ENCODE measurements at places on chromosomes 6 and 20. TPM values are rescaled to one million over a fixed set of nuclear protein-coding genes. Genes with fewer than 3 reads are reported as not detected.

LY86 gene
- polyA plus RNA-seq: 131 TPM

ZSCAN12 gene
- 2.4 TPM for polyA plus RNA-seq

GPX5 gene
- not detected for polyA plus RNA-seq

APOM gene
- 4.7 TPM for polyA plus RNA-seq

NKAPL gene
- 1.2 TPM for polyA plus RNA-seq

TASP1 gene
- 9.8 TPM for polyA plus RNA-seq

RHAG gene
- 0.96 TPM for polyA plus RNA-seq

SRPK1 gene
- 14.2 TPM for polyA plus RNA-seq

SNX14 gene
- 90.4 TPM for polyA plus RNA-seq

- H3K36me3 ChIP-seq: no peaks in the 10 kb centered on the region
- H3K4me3 ChIP-seq: no peak overlapping the region
- no peaks in the 10 kb centered on the region for H3K4me1 ChIP-seq
- no peak for DNase-seq
Measured at GRCh38 chr6:119957195-119957594, 607.6 kb upstream of the MAN1A1 start.

- no peak overlapping the region for H3K27ac ChIP-seq
- no peak overlapping the region for H3K4me3 ChIP-seq
- H3K36me3 ChIP-seq: no peaks in the 10 kb centered on the region
- DNase-seq: no peak
- no peaks in the 10 kb centered on the region for H3K4me1 ChIP-seq
- H3K27me3 ChIP-seq: no peaks in the 10 kb centered on the region
Measured at GRCh38 chr6:71768356-71768755, 118.0 kb upstream of the RIMS1 start.

DNA sequence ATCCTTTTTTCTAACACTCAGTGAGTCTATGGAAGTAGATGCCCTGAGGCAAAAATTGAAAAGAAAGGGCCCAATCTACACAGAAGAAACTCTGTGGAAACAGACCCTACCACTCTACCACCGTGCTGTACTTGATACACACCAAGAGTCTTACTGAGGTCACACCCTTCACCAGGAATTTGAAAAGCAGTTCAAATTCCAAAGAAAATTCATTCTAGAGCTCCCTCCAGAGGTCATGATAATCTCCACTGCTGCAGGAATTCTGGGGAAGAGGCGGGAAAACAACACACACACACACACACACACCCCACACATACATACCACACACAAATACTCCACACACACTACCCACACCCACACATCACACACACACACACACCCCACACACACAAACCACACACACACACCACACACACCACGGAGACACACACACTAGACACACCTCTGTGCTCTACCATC lies 336.8 kb downstream of the HDGFL1 start:
- no peak overlapping the region for H3K27ac ChIP-seq
- H3K27me3 ChIP-seq: no peaks in the 10 kb centered on the region

- no peak for DNase-seq
- no peak overlapping the region for H3K27ac ChIP-seq
- no peaks in the 10 kb centered on the region for H3K36me3 ChIP-seq
- H3K4me1 ChIP-seq: no peaks in the 10 kb centered on the region
- H3K4me3 ChIP-seq: no peak overlapping the region
- H3K27me3 ChIP-seq: no peaks in the 10 kb centered on the region
Measured at GRCh38 chr6:95325916-95326315, 251.4 kb upstream of the MANEA start.

DNA sequence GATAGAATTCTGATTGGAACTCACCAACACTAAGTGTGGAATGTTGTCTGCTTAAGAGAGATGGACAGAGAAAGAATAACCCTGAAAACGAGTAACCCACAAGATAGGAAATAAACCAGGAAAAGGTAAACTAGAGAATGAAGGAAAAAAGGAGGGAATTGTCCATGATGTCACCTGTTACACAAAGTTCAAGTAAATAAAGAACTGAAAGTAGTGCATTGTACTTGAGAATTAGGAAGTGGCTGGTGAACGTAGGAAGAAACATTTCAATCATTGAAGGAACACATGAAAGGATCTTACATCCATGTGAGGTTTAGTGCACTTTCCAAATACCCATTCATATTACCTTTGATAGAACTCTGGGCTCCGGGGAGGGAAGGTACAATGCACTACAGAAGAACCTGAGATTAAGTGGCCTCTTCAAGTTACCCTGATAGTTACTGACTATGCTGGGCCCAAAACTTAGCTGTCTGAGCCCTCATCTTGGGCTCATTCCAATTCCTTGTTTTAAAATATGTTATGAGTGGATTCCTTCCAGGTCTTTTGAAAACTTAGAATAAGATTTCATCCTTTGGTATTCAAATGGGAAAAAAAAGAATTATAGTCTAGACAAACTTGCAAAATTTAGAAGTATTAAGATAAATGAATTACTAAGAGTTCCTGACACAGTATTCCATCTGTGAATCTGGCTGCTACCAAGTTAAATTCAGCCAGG lies 1.1 kb upstream of the STX7 start:
- H3K4me1 ChIP-seq: peaks cover 49% of the 10 kb centered on the region
- no peaks in the 10 kb centered on the region for H3K36me3 ChIP-seq
- DNase-seq: no peak
- peak overlapping the region; percentile 90 for H3K27ac ChIP-seq
- H3K27me3 ChIP-seq: no peaks in the 10 kb centered on the region

- H3K36me3 ChIP-seq: no peaks in the 10 kb centered on the region
- DNase-seq: no peak
- no peaks in the 10 kb centered on the region for H3K4me1 ChIP-seq
- no peak overlapping the region for H3K4me3 ChIP-seq
- no peak overlapping the region for H3K27ac ChIP-seq
Measured at GRCh38 chr6:63114610-63115211, 96.6 kb upstream of the FKBP1C start.

GRCh38 chr6:137823826-137824555 lies 43.1 kb upstream of the TNFAIP3 start:
- no peaks in the 10 kb centered on the region for H3K27me3 ChIP-seq
- H3K36me3 ChIP-seq: no peaks in the 10 kb centered on the region
- peak overlapping the region; percentile 33 for H3K4me3 ChIP-seq

DNA sequence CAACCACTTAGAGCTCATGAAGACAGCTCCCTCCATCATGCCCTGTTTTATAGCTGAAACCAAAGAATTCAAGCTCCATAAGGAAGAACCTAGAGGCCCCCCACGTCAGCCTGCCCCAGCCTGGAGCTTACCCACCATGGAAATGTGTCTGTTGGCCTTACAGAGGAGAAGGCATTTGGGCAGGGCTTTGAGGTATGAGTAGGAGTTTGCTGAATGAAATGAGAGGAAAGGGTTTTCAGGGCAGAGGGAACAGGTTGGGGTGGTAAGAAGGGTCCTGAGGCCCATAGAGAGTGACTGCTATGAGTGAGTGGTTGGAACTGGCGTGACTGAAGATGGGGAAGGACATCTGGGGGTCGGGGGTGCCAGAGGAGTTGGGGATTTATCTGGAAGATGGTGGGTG lies 12.7 kb upstream of the GATA5 start:
- DNase-seq: no peak
- no peak overlapping the region for H3K4me3 ChIP-seq
- H3K4me1 ChIP-seq: peaks cover 14% of the 10 kb centered on the region
- no peak overlapping the region for H3K27ac ChIP-seq
- no peaks in the 10 kb centered on the region for H3K36me3 ChIP-seq
- H3K27me3 ChIP-seq: peaks cover 60% of the 10 kb centered on the region

DNA sequence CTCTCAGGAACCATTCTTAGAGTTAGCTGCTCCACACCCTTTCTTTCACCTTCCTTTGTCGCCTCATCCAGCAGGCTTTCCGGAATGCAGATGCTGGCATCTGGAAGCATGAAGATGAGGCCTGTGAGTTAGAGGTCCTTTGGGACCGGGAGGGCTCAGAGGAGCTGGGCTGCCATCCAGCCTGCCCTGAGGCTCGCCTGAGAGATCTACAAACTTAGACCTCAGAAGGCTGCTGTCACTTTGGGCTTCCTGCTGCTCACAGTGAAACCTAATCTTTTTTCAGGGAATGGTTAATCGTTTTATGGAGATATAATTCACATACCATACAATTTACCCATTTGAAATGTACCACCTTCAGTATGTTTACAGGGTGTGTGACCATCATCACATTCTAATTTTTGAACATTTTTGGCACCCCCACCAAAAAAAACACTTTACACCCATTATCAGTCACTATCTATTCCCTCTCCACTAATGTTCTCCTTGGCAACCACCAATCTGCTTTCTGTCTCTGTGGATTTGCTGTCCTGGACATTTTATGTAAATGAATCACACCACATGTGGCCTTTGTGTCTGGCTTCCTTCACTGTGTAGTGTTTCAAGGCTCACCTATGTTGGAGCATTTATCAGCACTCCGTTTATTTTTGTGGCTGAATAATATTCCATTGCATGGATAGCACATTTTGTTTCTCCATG lies 20.0 kb upstream of the MPC1 start:
- H3K27me3 ChIP-seq: no peaks in the 10 kb centered on the region
- H3K4me1 ChIP-seq: peaks cover 5% of the 10 kb centered on the region
- DNase-seq: no peak
- H3K36me3 ChIP-seq: no peaks in the 10 kb centered on the region
- no peak overlapping the region for H3K4me3 ChIP-seq

DNA sequence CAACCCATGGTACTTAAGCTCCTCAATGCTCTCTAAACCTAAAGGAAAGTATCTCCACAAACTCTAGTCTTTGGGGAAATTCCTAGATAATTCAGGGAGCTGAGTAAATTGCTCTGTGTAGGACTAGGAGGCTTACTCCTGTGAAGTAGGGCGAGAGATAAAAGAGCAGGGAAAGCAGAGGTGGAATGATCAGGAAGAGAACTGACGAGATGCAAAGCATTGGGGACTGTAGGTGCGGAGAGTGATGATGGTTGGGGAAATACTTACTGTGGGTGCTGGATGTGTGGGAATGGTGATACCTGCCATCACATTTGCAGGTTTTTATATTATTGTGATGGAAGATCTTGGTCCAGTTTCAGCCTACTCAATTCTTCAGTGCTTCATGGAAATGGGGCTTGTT lies 1.6 kb upstream of the LATS1 start:
- H3K36me3 ChIP-seq: no peaks in the 10 kb centered on the region
- no peak overlapping the region for H3K27ac ChIP-seq
- no peak overlapping the region for H3K4me3 ChIP-seq

DNA sequence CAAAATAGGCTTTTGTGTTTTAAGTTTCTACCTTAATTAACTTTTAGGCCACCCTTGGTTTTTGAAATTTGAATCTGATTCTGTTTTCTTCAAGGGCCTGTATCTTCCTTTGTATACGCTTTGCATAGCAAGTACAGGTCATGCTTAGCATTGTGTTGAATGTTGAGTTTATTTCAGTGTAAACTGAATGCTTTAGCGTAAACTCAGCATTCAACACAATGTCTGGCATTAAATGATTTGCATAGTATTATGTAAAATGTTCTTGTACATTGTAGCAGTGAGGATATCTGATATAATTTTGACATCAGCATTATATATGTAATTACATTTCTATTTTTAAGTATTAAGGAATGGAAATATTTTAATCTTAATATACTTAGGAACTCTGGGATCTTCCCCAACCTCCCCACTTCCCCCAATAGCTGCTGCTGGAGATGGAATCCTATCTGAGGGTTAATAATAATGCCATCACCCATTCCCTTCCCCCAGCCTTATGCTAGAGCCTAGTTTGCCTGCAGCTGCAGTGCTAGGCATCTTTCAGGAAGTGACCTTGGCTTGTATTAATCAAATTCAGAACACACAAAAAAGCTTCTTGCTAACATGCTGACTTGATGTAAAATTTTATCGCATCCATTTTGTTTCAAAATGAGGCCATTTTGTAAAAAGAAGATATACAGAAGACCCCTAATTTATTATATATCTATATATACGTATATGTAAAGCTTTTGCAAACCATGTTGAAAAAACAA lies 73.1 kb downstream of the NCOA3 start:
- H3K4me3 ChIP-seq: no peak overlapping the region
- peaks cover 90% of the 10 kb centered on the region for H3K4me1 ChIP-seq
- H3K36me3 ChIP-seq: peaks cover 11% of the 10 kb centered on the region
- no peak for DNase-seq
- H3K27me3 ChIP-seq: no peaks in the 10 kb centered on the region
- peak overlapping the region; percentile 56 for H3K27ac ChIP-seq

- H3K27ac ChIP-seq: no peak overlapping the region
- no peak overlapping the region for H3K4me3 ChIP-seq
- no peak for DNase-seq
- H3K4me1 ChIP-seq: peaks cover 35% of the 10 kb centered on the region
- H3K27me3 ChIP-seq: no peaks in the 10 kb centered on the region
- H3K36me3 ChIP-seq: no peaks in the 10 kb centered on the region
Measured at GRCh38 chr6:109019911-109020310, 74.7 kb downstream of the SESN1 start.

DNA sequence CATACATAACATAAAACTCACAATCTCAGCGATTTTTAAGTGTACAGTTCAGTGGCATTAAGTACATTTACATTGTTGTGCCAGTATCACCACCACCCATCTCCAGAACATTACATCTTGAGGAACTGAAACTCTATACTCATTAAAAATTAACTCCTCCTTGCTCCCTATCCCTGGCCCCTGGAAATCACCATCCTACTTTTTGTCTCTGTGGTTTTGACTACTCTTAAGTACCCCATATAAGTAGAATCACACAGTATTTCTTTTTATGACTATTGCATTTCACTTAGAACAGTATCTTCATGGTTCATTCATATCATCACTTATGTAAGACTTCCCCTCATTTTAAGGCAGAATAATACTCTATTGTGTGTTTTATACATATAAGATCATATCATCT lies 1108.1 kb downstream of the GRIK2 start:
- H3K4me3 ChIP-seq: no peak overlapping the region
- no peak overlapping the region for H3K27ac ChIP-seq
- DNase-seq: no peak
- H3K27me3 ChIP-seq: no peaks in the 10 kb centered on the region
- H3K36me3 ChIP-seq: no peaks in the 10 kb centered on the region

DNA sequence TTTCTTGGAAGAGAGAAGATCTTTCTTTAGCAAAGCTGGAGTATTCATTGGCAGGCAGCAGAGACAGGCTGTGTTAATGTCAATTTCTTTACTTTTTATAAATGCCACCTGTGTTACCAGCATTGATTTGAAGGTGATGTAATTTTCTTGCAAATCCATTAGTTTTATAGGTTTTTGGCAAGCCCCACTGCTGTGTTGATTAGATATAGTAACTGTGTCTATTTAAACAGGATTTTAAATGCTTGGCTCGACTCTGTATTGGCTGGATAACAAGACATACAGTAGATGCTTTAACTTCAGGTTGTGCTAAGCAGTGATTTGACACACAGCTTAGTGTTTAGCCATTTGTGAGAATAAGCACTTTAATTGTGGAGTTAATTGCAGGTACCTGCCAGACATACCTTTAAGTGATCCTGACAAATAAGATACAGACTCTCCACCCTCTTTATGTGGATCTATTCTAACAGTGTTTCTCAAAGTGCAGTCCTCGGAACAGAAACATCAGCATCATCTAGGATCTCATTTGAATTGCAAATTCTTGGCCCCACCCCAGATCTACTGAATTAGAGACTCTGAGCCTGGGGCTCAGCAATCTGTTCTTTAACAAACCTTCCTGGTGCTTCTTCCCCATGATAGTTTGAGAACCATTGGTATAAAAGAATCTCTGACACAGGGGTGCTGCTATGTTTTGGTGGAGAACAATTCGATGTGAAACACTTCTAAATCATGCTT lies 397.5 kb downstream of the HDGFL1 start:
- no peaks in the 10 kb centered on the region for H3K36me3 ChIP-seq
- no peaks in the 10 kb centered on the region for H3K27me3 ChIP-seq
- no peak overlapping the region for H3K27ac ChIP-seq
- H3K4me1 ChIP-seq: no peaks in the 10 kb centered on the region
- no peak for DNase-seq

All from spleen (tissue), 13 donors.